ENCODE measurements at places on chromosomes 16 and 17. TPM values are rescaled to one million over a fixed set of nuclear protein-coding genes. Genes with fewer than 3 reads are reported as not detected.

DNA sequence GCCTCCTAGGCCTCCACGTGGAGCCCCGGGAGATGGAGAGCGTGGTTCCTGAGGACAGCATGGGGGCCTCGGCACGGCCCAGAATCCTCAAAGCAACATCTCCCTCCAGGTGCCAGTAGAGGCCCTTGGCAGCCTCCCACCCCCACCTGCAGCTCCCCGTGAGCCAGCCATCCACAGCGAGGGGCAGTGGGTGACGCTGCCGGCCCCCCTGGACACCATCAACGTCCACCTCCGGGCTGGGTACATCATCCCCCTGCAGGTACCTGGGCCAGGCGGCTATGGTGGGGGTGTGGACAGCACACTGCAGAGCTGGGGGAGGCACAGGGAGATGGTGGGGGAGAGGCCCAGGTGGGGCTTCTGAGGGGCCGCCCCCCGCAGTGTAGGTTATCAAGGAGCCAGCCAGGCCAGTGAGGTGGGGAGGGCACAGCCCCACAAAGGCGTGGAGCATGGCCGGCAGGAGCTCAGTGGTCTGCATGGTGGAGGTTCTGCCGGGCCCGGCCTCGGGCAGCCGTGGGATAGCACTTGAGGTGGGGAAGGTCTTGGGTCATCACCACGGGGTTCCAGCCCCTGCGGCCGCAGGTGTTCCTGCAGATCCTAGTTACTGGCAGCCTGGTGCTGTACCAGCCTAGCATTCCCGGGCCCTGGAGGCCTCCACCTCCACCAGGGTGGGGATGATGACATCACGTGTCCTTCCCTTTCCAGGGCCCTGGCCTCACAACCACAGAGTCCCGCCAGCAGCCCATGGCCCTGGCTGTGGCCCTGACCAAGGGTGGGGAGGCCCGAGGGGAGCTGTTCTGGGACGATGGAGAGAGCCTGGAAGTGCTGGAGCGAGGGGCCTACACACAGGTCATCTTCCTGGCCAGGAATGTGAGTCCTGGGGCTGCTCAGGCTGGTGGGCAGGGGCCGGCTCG, 16.4 kb downstream of the GAA start:
- DNase-seq, result no peak

The DEXI gene
- total RNA-seq, result 70.4 TPM

DNA sequence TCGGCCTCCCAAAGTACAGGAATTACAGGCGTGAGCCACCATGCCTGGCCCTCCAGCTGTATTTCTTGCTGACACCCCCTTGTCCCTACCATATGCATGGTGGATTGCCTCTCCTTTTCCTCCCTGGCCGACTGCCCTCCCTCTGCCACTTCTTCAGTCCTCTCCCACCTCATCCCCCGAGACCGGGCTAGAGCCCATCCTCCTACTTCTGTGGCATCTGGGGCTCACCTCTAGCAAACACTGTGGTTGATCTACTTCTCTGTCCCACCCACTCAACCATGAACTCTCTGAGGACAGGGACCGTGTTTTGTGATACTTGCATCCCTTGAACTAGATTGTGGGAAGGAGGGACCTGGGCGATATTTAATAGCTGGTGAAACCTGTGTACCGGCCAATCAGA, 7.5 kb upstream of the AXIN2 start:
- no peak for DNase-seq

The ARL4D gene
- 9.5 TPM for total RNA-seq

- no peak for DNase-seq
Observed at GRCh38 chr17:61323003-61323908, 76.4 kb upstream of the TBX2 start.

- DNase-seq, result no peak
Observed at GRCh38 chr16:30558789-30559377, 709 bp upstream of the ZNF764 start.

The CNGB1 gene
- 0.02 TPM for total RNA-seq

DNA sequence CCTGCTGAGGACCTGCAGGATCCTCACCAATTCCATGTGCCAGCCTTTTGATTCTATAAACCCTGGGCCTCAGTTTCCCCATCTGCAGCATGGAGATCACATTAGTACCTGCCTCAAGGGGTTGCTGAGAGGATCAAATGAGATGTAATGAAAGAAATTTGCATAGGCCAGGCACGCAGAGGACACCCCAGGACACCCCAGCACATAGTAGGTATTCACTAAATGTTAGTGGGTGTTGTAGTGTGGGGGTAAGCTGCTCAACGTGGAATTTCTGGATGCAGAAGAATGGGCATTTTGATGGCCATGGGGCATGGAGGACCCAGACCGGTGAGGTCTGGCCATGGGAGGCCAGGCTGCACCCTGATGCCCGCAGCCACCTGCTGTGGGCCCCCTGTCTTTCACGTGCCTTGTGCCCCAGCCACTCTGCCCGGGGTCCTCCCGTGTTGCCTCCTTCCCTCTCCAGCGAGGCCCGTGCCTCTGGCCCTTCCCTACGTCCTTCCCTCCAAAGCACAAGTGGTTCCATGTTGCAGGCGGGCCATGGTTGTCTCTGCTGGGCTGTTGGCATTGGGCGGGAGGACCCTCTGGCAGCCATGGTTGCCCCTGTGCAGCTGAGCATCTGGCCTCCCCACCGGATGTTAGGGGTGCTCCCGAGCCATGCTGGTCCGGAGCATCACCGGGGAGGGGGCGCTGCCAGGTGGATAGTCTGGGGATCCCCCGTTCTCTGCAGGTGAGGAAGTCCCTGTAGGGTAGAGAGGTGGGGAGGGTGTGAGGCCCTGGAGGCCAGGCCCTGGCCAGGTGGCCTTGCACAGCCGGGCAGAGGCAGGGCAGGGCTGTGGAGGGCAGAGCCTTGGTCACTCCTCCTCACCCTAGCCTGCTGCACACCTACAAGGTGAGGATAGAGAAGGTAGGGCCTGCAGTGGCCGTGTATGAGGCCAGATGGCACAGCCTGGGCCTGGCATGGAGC, 8.6 kb downstream of the MAP2K3 start:
- no peak for DNase-seq

GRCh38 chr16:56858374-56858773, 6.6 kb upstream of the SLC12A3 start:
- no peak for DNase-seq

GRCh38 chr16:12099451-12100123, 123.1 kb downstream of the SNX29 start:
- DNase-seq, result no peak

GRCh38 chr17:69734656-69735055, 320.2 kb downstream of the MAP2K6 start:
- no peak for DNase-seq

DNA sequence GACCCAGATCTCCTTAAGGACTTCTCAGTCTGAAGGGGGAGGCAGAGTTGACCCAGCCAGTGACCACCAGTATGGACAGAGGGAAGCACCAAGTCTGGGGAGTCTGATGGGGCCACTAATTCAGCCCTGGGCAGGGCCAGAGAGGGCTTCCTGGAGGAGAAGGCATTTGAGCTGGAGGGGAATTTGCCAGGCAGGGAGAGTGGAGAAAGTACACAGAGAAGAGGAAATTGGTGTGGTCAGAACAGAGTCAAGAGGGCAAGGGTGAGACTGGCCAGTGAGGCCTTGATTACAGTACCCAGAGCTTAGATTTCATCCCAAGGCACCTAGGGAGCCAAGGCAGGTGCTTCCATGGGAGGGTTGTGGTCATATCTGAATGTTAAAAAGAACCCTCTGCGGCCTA, 36.3 kb downstream of the MYO15A start:
- DNase-seq, result no peak

The SLC39A11 gene
- 19.2 TPM for total RNA-seq

Data from HepG2 (cell line).